Activated CD4-positive, alpha-beta memory T cell treated with anti-CD3 and anti-CD28 coated beads, Interleukin-2, amount 10 ng/mL, durations not matched to agents 7 days and 5 days (primary cell): ENCODE measurements at places on chromosomes 4 and X. TPM values are rescaled to one million over a fixed set of nuclear protein-coding genes. Genes with fewer than 3 reads are reported as not detected.

Gene ITM2A
- total RNA-seq, result 145 TPM

DNA sequence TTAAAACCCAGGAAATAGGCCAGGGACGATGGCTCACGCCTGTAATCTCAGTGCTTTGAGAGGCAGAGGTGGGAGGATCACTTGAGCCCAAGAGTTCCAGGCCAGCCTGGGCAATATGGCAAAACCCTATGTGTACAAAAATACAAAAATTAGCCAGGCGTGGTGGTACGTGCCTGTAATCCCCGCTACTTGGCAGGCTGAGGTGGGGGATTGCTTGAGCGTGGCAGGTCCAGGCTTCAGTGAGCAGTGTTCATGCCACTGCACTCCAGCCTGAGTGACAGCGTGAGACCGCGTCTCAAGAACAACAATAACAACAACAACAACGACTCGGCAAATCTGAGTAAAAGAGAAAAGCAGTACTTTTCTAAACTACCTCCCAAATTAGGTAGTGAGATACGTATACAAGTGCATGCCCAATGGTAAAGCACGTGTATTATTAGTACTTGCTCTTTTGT lies 13.0 kb upstream of the NDUFC1 start:
- DNase-seq, result no peak

- no peak for DNase-seq
These were observed 200.0 kb downstream of the TBCK start for GRCh38 chr4:106116025-106116424.

Gene GPR119
- not detected for total RNA-seq

DNA sequence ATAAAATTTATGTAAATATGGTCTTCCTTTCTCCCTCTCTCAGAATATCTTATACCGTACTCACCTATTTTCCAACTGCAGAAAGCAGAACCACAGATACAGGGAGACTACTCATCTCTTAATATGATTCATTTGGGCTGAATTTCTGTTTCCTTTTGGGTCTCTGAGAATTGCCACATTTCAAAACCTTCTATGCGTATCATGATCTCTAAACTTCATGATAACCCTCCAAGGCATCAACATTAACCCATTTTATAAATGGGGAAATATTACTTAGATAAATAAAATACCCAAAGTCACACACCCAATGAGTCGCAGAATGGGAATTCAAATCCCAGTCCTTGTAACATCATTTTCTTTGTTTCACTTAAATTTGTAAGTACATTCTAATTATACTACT lies 16.6 kb upstream of the PRDM8 start:
- no peak for DNase-seq

DNA sequence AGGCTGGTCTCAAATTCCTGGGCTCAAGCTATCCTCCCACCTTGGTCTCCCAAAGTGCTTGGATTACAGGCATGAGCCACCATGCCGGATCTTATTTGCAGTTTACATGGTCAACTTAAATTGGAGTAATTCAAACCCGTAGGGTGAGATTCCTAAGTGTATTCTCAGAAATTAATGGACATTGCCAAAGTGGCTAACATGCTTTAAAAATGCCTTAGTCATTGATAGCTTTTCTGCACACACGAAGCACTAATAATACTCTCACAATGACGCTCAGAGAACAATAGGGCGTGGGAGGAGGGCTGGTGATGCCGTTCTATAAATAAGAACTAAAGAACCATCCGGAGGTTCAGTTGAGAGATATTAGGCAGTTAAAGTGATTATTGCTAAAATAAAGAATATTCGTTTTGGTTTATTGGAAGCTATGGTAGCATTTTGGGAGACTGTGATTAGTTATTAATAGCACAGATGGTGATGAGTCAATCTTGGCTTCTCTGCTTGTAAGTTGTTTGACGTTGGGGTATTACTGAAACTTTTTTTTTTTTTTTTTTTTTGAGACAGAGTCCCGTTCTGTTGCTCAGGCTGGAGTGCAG lies 79.1 kb downstream of the TRAPPC11 start:
- no peak for DNase-seq

Gene GABRG1
- total RNA-seq, result not detected

Gene SLIT2
- not detected for total RNA-seq

- no peak for DNase-seq
These were observed 122.9 kb downstream of the AFAP1 start for GRCh38 chr4:7816771-7817170.

DNA sequence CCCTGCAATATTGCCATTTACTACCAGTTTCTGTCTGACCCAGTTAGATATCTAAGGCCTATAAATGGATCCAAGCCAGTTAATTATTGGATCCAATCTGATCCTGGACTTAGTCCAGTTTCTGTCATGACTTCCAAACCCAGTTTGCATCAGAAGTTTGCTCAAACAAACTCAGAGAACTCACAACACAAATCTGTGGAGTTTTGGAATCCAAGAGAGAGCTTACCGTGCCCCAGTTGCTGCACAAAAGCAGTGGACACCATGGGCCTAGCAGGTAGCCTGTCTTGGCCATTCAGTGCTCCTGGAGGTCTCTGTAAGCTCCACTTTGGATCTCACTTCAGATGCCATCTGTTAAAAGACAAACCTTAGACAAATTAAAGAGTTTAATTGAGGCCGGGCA lies 174.5 kb downstream of the AASDH start:
- DNase-seq, result no peak

DNA sequence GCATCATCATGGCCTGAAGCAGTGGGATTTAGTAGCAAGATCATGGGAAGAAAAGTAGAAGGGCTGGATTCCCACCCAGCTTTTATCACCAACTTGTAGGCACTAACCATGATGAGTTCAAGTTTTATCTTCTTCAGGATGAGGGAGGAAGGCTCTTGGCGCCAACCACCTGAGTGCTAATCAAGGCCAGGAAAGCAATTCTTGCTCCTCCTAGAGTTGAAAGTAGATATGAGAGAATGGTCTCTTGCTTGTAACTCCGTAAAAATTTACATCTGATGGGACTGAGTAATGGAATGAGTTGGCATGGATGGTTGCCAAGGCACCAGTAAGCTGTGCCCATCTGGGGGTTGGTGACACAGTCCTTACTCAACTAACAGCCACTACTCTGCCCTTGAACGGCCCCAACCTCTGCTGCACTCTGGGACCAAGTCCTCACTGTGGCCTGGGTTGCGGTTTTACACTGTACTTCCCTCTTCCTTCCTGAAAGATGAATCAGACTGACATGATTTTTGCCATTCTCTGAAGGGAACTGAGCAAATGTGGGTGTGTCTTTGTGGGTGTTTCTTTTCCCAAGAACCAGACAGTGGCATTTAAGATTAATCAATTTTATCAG lies 39.4 kb upstream of the NDP start:
- peak; percentile 55 for DNase-seq

Gene DRD5
- not detected for total RNA-seq

Gene FAM241A
- 1.4 TPM for total RNA-seq

Gene HTN1
- not detected for total RNA-seq

Gene CTSO
- 5.2 TPM for total RNA-seq

Gene BTC
- total RNA-seq, result not detected

DNA sequence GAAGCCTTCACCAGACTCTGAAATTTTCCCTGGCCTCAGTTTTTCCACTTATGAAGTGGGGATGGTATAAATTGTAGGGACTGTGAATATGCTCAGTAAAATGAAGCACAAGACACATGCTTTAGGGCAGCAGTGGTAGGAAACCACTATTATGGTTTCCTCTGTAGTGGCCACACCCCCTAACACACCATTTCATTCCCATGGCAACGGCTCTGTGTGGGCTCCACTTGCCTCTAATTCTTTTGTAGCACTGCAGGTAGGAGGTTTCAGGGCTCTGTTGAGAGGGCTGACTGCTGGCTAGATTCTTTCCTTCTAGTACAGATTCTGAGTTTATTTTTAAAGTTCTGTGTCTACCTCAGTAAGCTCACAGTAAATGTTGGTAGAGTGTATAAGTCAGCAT lies 3.5 kb upstream of the VMA21 start:
- peak; percentile 70 for DNase-seq

GRCh38 chr4:96375367-96375766 lies 535.5 kb downstream of the PDHA2 start:
- DNase-seq, result no peak

GRCh38 chr4:120037411-120037810 lies 29.2 kb downstream of the MAD2L1 start:
- DNase-seq, result no peak
